ENCODE measurements at places on chromosomes 12 and 14.
A peak's percentile ranks its signal among the peaks of the same experiment; 100 is the strongest.

GRCh38 chr14:90614696-90615516 is 201.3 kb downstream of the TTC7B start:
- no peak overlapping the region for H3K4me3 ChIP-seq
- H3K36me3 ChIP-seq = peaks cover 13% of the 10 kb centered on the region
- H3K4me1 ChIP-seq = peaks cover 32% of the 10 kb centered on the region
- no peaks in the 10 kb centered on the region for H3K27me3 ChIP-seq

DNA sequence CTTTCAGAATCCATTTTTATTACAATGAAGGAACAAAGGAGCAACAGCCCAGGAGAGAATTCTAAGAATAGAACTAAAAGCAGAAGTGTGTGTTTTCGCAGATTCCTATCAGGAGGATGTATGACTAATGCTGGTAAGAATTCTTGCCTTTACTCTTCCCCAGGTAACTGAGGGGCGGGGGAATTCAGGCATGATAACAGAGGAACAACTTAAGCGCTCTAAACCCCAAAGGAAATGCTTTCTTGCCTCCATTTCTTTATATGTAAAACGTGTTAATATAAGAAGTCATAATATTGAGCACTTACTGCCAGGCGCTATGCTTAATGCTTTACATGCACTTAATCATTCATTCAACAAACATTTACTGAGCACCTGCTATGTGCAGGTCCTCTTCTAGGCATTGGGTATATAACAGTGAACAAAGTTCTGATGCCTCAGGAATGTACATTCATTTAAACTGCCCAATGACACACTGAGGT is 4.5 kb downstream of the HCAR1 start:
- no peaks in the 10 kb centered on the region for H3K36me3 ChIP-seq
- H3K27ac ChIP-seq = no peak overlapping the region
- DNase-seq = no peak
- no peaks in the 10 kb centered on the region for H3K27me3 ChIP-seq

DNA sequence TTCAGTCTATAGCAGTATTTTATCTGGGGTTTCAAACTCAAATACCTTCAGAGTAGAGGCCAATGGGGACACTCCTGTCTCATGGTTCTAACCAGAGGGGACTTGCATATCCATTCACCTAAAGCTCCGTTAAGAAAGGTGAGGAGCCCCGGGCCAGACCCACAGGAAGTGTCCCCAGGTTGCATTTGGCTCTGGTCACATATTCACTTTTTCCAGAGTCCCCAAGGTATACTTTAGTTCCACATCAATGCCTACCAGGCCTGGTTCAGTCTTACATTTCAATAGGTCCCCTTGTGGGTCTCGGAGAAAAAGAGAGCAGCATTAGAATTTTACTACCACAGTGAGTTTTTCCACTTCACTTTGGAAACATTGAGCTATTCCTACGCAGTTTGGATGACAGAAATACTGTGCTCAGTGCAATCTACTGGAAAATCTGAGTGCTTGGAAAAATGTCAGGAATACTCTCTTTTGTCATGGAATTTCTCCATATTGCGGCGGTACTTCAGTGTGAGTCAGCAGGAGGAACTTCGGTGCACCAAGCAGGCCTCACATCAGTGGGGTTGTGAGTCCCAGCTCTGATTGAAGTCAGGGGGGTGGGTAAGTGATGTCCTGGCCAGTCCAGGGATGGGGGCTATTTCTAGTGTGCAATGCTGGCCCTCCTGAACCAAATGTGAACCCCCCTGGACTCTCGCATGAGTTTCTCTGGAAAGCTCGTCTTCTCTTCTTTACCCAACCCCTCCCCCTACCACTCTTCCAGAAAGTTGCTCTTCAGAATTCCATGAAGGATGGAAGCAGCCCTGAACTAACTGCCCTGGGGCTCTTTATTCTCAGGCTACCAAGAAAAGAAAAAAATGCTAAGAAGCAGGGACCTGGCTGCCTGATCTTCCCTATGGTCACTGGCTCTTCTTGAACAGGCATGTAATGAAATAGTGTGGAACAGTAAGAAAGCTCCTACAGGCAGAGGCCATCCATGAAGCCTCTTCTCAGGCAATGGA is 184.7 kb downstream of the PRKCH start:
- H3K36me3 ChIP-seq = no peaks in the 10 kb centered on the region
- H3K4me3 ChIP-seq = no peak overlapping the region
- no peaks in the 10 kb centered on the region for H3K27me3 ChIP-seq
- H3K27ac ChIP-seq = no peak overlapping the region

DNA sequence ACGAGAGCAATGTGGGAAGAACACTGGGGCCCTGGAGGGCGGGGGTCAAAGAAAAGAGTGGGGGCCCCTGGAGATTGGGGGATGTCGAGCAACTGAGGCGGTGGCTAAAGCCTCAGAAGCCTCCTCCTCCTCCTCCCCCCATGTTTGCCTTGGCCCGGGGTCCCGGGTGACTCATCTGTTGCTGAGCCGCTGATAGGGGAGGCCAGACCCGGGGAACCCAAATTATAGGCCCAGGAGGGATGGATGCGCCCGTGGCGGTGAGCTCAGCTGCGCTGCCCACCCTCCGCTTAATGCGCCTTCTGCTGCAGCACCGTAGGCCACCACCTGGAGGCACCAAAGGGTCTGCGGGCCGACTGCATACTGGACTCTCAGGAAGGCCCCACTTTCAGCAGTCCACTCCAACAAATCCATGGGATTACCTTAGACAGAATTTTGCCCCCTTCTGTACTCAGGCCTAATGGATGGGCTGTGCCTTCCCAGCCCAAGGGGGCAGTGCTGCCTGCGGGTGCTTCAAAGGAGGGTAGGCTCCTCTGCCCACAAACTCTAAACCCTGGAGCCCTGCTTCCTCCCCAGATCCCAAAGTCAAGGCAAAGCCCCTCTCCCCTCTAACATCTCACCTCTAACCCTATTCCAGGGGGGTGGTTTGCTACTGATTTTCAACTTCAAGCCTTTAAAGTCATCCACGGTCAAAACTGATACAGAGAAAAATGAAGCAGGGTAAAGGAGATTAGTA is 2.6 kb upstream of the WNT10B start:
- peaks cover 17% of the 10 kb centered on the region for H3K27me3 ChIP-seq
- H3K36me3 ChIP-seq = no peaks in the 10 kb centered on the region
- H3K27ac ChIP-seq = no peak overlapping the region
- no peak for DNase-seq

DNA sequence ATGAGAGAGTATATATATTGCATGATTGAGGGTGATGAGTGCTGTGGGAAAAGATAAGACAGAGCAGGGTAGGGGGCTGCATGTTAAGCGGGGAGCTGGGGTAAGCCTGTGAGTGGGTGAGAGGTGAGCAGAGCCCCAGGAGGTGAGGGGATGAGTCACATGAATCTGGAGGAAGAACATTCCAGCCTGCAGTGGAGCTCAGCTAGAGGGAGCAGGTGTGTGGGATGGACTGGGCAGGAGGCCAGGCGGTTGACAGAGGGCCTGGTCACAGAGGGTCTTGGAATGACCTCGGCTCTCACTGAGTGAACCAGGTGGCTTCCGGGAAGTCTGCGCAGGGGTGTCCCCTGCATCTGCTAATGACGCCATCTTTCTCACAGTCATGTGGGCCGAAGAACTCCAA is 44.4 kb downstream of the GIT2 start:
- H3K36me3 ChIP-seq = peaks cover 14% of the 10 kb centered on the region
- H3K4me1 ChIP-seq = peaks cover 45% of the 10 kb centered on the region
- peak overlapping the region; percentile 71 for H3K27ac ChIP-seq

DNA sequence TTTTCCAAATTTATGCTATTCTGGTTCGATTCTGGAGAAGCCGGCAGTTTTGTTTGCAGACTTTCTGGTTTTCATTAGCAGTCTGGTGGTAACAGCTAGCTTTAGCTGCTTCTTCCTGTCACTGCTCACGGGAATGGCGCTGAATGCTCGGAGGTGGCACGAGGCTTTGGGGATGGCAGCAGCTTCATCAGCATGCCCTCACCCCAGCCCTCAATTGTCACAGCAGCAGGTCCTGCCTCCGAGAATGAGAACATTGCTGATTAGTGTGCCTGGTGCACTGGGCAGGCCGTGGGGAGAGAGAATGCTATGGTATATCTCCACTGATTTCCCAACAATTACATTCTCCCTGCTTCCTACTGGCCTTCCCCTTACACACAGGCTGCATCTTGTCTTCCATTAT is 73.6 kb downstream of the SAMD4A start:
- H3K4me1 ChIP-seq = peaks cover 60% of the 10 kb centered on the region
- no peaks in the 10 kb centered on the region for H3K27me3 ChIP-seq
- H3K4me3 ChIP-seq = no peak overlapping the region
- no peak overlapping the region for H3K27ac ChIP-seq

GRCh38 chr12:75790219-75790618 is 241.4 kb downstream of the PHLDA1 start:
- no peak overlapping the region for H3K4me3 ChIP-seq
- H3K27me3 ChIP-seq = no peaks in the 10 kb centered on the region
- no peak overlapping the region for H3K27ac ChIP-seq
- H3K4me1 ChIP-seq = no peaks in the 10 kb centered on the region

- H3K4me1 ChIP-seq = no peaks in the 10 kb centered on the region
- H3K36me3 ChIP-seq = no peaks in the 10 kb centered on the region
- no peak overlapping the region for H3K27ac ChIP-seq
- DNase-seq = no peak
Measured at GRCh38 chr14:57939084-57939483, 73.2 kb upstream of the SLC35F4 start.

DNA sequence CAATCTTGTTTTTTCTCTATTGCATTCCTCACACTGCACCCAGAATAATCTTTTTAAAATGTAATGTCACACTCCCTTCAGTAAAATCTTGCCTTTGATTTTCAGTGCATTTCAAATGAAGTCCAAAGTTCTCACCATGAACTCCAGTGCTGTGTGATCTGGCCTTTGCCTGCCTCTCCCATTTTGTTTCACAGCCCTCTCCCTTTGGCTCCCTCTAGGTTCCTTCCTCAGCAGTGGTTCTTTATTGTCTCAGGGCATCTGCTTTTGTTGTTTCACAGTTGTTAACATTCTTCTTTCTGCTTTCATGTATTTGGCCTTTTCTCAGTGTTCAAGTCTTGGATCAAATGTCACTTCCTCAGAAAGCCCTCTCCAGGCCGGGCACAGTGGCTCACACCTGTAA is 84.5 kb upstream of the AMN1 start:
- no peaks in the 10 kb centered on the region for H3K4me1 ChIP-seq
- no peak overlapping the region for H3K4me3 ChIP-seq
- H3K27ac ChIP-seq = no peak overlapping the region
- H3K36me3 ChIP-seq = no peaks in the 10 kb centered on the region
- no peaks in the 10 kb centered on the region for H3K27me3 ChIP-seq

- no peaks in the 10 kb centered on the region for H3K36me3 ChIP-seq
- H3K4me1 ChIP-seq = peaks cover 17% of the 10 kb centered on the region
- H3K4me3 ChIP-seq = no peak overlapping the region
- H3K27ac ChIP-seq = no peak overlapping the region
Measured at GRCh38 chr12:552466-552865, 92.7 kb downstream of the B4GALNT3 start.

- no peaks in the 10 kb centered on the region for H3K36me3 ChIP-seq
- no peaks in the 10 kb centered on the region for H3K4me1 ChIP-seq
- H3K4me3 ChIP-seq = no peak overlapping the region
- DNase-seq = no peak
- no peak overlapping the region for H3K27ac ChIP-seq
- no peaks in the 10 kb centered on the region for H3K27me3 ChIP-seq
Measured at GRCh38 chr14:22002860-22003284, 329.3 kb upstream of the OR4E1 start.

GRCh38 chr12:98999559-98999958 is 354.5 kb downstream of the APAF1 start:
- H3K4me1 ChIP-seq = no peaks in the 10 kb centered on the region
- H3K27ac ChIP-seq = no peak overlapping the region
- no peak overlapping the region for H3K4me3 ChIP-seq
- no peak for DNase-seq
- H3K27me3 ChIP-seq = no peaks in the 10 kb centered on the region
